ENCODE measurements at places on chromosomes 7 and 10.

- peak; percentile 35 for DNase-seq
Observed at GRCh38 chr7:41085244-41085643, 617.6 kb downstream of the INHBA start.

DNA sequence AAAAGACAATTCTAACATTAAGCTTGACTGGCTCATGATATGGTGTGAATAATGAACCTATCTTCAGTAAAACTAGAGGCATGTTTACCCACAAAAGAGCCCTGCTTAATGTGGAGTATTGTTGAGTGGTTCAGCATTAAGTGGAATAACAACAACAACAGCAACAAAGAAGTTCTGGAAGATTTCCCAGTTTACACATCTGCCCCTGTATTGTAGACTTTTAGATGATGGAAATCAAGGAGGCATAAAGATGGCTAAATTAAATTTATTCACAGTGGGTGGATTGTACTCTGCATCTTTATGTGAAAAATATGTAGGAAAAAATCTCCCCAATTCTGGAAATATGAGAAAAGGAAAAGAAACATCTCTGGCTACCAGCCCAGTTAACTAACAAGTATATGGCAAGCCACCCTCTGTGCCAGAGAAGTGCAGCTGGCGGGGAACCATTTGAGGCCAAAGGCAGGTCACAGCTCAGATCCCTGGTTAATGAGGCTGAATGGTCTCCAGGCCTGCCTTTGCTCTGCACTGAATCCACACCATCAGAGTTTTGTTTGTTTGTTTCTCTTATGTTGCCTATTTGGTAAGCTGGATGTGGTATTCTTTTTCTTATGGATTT is 186.0 kb downstream of the SEMA3D start:
- DNase-seq: no peak

- no peak for DNase-seq
Observed at GRCh38 chr7:41685684-41686083, 17.2 kb downstream of the INHBA start.

- peak; percentile 74 for DNase-seq
Observed at GRCh38 chr10:104350127-104350635, 3.5 kb upstream of the CFAP58 start.

- no peak for DNase-seq
Observed at GRCh38 chr7:122867471-122867980, 18.7 kb downstream of the CADPS2 start.

DNA sequence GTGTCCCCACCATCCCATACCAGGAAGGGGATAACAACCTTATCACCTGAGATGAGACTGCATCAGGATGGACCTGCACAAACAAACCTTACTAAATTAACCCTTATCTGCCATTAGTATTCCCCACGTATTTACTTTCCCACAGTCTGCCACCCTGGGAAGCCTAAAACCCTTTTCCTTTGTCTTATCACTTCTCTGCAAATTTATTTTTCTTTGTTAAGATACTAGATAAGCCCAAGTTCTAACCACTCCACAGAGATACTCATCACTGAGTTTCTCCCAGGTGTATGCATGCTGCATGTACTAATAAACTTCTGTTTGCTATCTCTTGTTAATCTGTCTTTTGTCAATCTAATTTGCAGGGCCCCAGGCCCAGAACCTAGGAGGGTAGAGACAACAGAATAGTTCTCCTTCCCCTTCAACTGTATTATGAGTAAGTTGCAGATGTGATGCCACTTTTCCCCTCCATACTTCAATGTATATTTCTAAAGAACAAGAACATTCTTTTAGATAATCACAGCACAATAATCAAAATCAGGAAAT is 66.0 kb downstream of the ELMO1 start:
- no peak for DNase-seq

- DNase-seq: no peak
Observed at GRCh38 chr7:41730668-41731067, 27.8 kb upstream of the INHBA start.

DNA sequence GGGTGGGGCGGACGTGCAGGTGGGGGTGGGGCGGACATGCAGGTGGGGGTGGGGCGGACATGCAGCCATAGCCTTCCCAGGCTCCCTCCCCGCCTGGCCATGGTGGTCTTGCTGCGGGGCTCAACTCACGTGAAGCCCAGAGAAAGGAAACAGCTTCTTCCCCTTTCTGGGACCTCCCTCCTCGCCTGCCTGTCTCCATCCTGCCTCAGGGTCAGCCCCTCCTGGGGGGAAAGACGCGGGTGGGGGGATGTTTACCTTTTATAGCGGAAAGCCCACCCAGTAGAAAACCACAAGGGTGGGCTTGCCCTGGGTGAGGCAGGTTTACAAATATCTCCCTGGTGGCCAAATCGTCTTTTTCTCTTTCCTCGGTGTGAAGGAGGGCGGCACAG is 520.0 kb downstream of the GLRX3 start:
- no peak for DNase-seq

GRCh38 chr10:129021594-129022304 is 445.3 kb upstream of the MGMT start:
- DNase-seq: no peak

- no peak for DNase-seq
Observed at GRCh38 chr10:66501356-66501755, 424.5 kb upstream of the LRRTM3 start.

GRCh38 chr7:18995270-18995671 is 122.2 kb downstream of the TWIST1 start:
- DNase-seq: no peak

- no peak for DNase-seq
Observed at GRCh38 chr7:156673454-156673853, 32.9 kb downstream of the RNF32 start.

DNA sequence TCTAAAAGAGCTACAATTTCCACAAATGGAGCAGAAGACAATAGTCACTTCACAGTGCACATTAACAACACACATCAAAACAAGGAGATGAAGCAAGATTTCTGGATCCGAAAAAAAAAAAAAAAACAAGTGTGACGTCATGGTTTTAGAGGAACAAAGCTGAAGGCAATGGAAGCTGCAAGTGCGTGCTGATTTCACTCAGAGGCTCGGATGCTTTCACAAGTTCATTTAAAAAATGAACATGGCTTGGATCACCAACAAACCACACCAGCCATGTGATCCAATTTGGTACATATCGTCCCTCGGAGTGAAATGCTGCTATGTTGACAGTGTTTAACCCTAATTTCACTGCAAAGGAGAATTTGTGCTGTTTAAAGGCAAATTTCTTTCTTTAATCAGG is 337.0 kb upstream of the PRKCQ start:
- no peak for DNase-seq

- no peak for DNase-seq
Observed at GRCh38 chr10:13617116-13617515, 30.4 kb downstream of the PRPF18 start.

DNA sequence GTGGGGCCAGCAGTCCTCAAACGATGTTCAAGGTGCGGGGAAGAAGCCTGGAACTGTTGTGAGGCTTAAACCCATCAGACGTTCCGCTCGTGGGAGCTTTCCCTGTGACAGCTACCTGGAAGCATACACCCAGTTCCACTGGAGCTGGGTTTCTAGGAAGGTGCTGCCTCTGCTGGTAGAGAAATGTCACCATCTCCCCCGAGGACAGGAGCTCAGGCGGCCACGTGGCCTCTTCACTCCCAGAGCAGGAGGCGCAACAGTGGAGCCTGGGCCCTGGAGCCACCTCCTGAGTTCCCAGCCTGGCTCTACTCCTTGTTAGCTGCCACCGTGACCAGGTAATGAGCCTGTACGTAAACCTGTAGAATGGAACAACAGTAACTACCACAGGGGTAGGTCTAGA is 156.1 kb downstream of the ADARB2 start:
- DNase-seq: no peak

DNA sequence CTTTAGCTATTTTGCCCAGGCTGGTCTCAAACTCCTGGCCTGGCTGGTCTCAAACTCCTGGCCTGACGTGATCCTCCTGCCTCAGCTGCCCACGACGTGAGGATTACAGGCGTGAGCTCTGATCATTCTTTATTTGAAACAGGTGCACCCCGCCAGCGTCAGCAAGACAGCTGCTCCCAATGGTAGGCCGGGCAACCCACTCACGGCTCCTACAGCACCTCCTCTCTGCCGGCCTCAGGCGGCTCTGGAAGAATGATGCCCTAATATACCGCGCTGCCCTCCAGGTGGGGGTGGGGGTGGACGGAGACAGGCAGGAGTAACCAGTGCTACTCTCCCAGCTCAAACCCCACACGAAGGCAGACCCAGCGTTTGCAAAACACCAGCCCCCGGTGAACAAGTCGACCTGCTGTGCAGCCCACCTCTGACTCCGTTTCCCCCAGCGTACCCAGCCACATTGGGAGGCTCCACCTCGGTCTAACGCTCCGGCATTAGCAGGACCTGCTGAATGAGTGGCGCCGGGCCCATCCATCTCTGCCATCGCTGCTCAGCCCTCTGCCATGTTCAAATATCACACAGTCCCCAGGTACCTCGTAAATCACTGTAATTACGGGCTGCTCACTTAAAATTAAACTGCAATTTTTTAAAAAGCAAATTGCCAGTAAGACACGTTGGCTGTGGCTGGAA is 148.6 kb downstream of the ELFN1 start:
- no peak for DNase-seq

- no peak for DNase-seq
Observed at GRCh38 chr10:75954486-75954885, 523.1 kb downstream of the LRMDA start.

- no peak for DNase-seq
Observed at GRCh38 chr7:96238474-96238873, 83.4 kb downstream of the SLC25A13 start.

GRCh38 chr10:13759168-13759567 is 172.4 kb downstream of the PRPF18 start:
- no peak for DNase-seq

DNA sequence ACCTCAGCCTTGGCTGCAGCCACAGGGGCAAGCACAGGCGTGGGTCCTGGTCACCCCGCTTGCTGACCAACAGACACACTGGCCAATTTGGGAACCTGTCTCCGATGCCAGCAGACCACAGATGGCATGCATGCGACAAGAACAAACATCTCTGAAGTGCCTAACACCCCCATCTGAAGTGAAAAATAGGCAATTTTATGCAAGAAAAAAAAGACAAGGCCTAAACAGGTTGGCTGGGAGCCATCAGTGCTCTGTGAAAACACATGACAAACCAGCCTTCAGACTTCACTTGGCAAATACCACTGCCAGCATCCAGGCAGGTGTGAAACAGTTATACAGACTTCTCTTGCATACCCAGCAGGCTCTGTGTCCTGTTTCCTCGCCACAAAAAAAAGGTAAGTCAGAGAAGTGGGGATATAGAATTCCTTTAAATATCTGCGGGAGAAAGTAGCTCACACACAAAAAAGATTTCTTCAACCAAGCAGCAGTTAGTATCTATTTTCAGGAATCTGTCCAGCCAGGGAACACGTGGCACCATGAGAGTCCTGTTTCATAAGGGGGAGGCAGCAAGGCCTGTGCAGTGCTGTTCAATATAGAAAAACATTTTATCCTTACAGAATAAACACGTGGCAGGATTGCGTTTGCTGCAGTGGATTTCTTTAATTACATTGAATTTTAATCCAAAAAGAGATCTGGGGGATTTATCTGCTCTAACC is 293.4 kb upstream of the MKLN1 start:
- DNase-seq: no peak

DNA sequence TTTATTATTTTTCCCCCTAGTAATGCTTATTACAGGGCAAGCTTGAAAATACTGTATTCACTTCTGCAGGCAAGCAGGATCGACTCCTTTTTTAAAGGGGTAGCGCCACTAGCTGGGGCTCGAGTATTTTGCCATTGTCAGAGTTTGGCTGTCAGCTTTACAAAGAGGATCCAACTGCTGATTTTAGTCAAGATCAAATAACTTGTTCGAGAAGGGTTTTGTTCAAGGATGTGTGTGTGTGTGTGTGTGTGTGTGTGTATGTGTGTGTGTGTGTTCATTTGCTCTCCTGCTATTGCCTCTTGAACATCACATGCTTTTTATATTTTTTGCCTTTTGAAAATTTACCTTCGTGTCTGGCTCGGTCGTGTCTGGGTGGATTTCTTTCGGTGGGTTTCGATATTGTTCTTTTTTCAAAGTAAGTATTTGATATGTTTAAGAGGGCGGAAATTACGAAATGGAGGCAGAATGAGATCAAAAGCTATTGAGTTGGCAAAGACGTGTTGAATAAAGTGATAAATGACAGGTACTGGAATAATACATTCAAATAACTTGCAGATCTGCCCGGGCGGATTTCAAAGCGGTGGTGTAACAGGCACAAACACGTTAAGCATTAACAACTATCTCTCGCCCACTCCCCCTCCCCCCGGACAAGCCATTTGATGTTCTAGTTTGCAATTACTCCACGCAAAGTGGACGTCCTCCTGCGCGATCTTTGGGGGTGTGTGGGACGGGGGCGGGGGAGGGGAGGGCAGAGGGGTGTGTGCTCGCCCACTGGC is 1.1 kb downstream of the ARID5B start:
- DNase-seq: peak; percentile 71

GRCh38 chr7:48837266-48837665 is 87.1 kb upstream of the CDC14C start:
- no peak for DNase-seq

- no peak for DNase-seq
Observed at GRCh38 chr7:135828604-135829003, 80.0 kb upstream of the FAM180A start.

GRCh38 chr10:85611746-85612377 is 754.7 kb downstream of the GRID1 start:
- DNase-seq: no peak

DNA sequence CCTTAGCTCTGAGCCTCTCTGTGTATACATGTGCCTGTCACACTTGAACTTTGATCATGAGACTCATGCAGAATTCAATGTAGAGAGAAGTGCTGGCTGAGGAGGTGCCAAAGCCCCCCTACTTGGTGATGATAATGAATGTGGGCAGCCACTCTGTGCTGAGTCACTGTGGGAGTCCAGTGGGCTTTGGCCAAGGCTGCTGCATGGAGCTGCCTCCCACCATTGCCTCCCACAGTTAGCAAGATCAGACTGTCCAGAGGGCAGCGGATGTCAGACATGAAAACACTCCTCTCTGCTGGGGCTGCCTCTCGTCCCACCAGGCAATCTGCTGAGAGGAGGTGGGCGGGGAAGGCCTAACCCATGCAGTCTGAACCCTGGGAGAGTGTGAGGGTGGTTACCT is 180.3 kb downstream of the SH2D4B start:
- DNase-seq: peak; percentile 4

- DNase-seq: peak; percentile 14
Observed at GRCh38 chr10:7111561-7111960, 299.3 kb downstream of the SFMBT2 start.

GRCh38 chr10:77406764-77407430 is 230.7 kb downstream of the KCNMA1 start:
- DNase-seq: no peak

DNA sequence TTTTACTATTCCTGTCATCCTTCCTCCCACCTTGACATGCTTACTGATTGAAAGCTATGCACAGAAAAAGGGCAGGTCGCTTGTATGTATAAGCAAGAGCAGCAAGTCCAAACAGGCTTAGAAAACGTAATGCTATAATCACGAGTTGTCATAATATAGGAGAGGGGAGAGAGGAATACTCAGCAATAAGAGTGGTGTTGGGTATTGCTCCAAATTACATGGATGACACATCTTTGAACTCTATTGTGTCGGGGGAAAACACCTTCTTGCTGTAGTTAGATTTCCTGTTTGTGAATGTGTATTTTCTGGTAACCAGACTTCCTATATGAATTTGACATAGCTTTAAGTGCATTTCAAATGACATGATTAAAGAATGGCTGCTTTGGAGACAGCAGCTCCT is 7.5 kb downstream of the MET start:
- no peak for DNase-seq
